ENCODE measurements at places on chromosomes 2 and 18.

- DNase-seq: peak; percentile 86
Observed at GRCh38 chr2:237669628-237670392, 42.4 kb downstream of the LRRFIP1 start.

DNA sequence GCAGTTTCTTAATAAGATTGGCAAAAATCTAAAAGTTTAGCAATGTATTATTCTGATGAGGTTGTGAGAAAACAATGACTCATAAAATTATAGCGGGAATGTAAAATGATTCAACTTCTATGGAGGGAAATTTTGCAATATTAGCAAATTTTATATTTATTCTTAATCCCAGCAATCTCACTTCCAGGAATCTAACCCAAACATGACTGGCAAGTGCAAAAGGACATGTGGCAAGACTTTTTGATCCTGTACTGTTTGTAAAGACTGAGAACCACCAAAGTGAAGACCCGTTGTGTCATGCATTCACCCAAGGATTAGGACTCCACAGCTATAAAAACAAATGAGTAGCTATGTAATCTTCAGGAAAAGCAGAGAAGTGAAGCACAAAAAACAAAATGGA is 234.8 kb upstream of the KYNU start:
- DNase-seq: no peak

GRCh38 chr2:48510329-48510728 is 19.6 kb upstream of the STON1 start:
- DNase-seq: no peak

- DNase-seq: no peak
Observed at GRCh38 chr2:40886655-40887054, 434.8 kb upstream of the SLC8A1 start.

DNA sequence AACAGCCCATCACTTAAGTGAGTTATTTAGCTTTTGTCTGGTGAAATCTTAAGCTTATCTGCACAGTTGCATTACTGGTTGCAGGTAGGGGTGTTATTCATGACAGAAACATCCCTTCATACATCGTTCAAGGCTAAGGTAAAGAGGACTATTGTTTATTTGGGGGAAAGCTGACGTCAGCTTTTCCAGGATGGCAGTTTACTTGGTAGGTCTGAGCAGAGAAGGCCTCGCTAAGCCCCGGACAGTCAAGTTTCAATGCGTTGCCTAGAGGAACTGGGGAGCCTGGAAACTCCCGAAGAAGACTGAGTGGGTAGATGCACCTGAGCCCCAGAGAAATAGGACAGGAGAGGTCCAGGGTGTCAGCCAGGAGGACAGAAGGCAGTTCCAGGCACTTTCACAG is 2.2 kb downstream of the RNU4ATAC start:
- DNase-seq: no peak

- no peak for DNase-seq
Observed at GRCh38 chr2:12769492-12770105, 52.9 kb downstream of the TRIB2 start.

DNA sequence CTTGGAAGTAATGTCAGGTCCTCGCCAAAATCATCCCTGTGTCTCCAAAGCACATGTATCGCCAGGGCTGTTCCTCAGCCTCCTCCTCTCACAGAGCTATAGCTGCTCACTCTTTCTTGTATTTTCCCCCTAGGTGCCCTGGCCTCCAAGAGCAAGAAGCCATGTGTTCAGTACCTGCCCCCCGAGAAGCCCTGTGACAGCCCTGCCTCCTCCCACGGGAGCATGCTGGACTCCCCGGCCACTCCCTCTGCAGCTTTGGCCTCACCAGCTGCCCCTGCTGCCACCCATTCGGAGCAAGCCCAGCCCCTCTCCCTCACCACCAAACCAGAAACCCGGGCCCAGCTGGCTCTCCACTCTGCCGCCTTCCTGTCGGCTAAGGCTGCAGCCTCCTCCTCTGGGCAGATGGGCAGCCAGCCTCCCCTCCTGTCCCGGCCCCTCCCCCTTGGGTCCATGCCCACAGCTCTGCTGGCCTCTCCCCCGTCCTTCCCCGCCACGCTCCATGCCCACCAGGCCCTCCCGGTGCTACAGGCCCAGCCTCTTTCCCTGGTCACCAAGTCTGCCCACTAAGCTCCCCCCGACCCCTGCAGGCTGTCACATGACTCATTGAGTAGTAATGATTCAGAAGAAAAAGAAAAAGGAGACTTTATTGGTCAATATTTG is 18.8 kb downstream of the TGOLN2 start:
- DNase-seq: peak; percentile 59

DNA sequence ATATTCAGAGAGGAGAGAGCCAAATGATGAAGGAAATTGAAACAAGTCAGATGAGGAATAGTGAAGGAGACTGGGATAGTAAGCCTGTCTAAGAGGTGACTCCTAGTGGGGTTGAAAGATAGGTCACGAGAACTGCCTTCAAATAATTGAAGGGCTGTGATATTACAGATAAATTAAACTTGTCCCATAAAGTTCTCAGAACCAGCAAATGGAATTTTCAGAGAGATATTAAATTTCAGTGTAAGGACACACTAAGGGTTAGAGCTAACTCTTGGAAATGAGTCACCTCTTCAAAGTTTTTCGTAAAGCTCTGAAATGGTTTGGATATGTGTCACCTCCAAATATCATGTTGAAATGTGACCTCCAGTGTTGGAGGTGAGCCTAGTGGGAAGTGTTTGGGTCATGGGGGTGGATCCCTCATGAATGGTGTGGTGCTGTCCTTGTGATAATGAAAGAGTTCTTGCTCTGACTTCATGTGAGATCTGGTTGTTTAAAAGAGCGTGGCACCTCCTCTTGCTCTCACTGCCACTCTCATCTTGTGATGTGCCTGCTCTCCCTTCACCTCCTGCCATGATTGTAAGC is 87.3 kb downstream of the BABAM2 start:
- DNase-seq: no peak

- DNase-seq: peak; percentile 72
Observed at GRCh38 chr2:60262178-60262577, 291.3 kb downstream of the BCL11A start.

DNA sequence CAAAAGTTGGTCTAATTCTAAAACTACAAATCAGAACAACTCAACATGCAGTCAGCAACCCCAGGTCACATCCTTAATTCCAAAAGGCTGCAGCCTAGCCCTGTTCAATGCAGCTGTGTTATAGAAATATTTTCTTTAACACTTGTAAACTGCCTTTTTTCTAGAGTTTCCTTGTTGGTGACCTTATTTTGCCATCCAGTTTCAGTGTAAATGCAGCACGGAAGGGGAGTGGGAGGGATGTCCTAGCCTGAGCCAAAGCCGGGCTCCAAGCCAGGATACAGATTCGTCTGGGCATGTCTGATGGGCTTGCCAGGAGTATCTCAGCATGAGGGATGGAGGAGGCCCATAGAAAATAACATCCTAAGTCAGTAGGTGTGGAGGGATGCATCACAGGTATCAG is 17.7 kb upstream of the SP3 start:
- DNase-seq: peak; percentile 86

DNA sequence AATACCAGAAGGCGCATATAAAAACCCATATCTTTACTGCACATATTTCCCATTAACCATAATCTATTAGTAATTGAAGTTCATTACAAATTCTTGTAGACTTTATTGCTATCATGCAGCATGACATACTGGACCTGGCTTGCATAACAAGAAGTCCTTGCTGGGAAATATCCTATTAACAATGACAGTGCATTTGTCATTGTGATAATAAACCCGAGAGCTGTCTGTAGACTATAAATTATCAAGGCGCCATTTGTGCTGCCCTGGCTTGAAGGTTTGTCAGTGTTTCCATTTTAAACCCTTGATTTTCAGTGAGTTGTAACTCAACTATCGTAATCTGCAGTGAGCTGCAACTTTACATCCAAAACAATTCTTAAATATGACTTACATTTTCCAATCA is 59.0 kb downstream of the HNMT start:
- no peak for DNase-seq

GRCh38 chr2:187617120-187617519 is 62.9 kb upstream of the TFPI start:
- no peak for DNase-seq

- DNase-seq: no peak
Observed at GRCh38 chr2:241788572-241788971, 11.9 kb downstream of the GAL3ST2 start.

DNA sequence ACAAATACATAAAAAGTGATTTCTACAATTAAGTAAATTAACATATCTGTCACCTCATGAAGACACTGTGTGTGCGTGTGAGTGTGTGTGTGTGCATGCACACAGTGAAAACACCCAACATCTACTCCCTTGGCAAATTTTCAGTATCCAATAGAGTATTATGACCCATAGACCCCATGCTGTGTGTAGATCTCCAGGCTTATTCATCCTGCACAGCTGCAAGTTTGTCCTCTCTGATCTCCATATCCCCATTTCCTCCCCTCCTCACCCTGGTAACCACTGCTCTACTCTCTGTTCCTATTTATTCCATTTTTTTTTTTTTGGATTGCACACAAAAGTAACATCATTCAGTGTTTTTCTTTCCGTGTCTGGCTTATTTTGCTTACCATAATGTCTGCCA is 391.0 kb downstream of the SOX11 start:
- no peak for DNase-seq

- no peak for DNase-seq
Observed at GRCh38 chr2:188238386-188238785, 53.3 kb upstream of the GULP1 start.

DNA sequence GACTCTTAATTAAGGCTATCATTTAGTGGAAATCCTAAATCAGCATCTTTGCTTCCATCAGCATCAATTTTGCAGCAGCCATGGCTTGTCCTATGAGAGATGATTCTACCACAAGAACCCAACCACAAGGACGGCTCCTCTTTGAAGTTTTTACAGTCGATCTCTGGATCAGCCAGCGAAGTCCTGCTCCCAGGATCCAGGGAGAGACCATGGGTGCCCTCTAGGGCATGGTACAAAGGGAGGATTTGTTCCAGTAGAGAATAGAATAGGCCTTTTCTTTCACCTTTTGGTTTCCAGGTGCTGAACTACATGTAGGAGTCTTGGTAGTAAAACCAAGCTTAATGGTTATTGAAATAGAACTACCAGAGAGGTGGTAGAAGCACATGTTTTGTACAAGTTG is 52.7 kb downstream of the TMEM200C start:
- no peak for DNase-seq

- DNase-seq: peak; percentile 93
Observed at GRCh38 chr2:30217644-30218337, 13.5 kb upstream of the LBH start.

- no peak for DNase-seq
Observed at GRCh38 chr2:30367232-30368070, 79.6 kb upstream of the LCLAT1 start.

Data from NCI-H1105 treated with DMSO at 0.1 percent for 48 hours (cell line).